ENCODE measurements at places on chromosomes 5 and 9. TPM values are rescaled to one million over a fixed set of nuclear protein-coding genes. Genes with fewer than 3 reads are reported as not detected.
A peak's percentile ranks its signal among the peaks of the same experiment; 100 is the strongest.

SLC31A1 gene
- total RNA-seq: 43.4 TPM

DNA sequence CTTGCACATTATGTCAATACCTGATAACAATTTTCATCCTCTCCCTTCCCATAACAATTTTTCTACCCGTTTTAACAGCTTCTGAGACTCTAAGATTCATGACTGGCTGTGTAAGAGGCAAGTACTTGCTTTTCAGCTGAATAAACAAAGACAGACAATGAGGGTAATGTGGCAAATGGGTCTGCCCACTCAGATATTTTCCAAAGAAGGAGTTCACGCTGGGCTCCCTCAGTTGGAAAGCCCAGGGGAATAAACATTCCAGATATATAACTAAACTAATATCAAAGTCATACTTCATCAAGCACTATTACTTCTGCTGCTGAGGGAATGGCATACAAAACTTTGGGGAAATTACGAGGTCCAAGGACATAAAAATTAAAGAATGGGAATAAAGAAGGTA, 24.4 kb downstream of the MEGF9 start:
- DNase-seq: no peak

PCDHGA10 gene
- total RNA-seq: 6.2 TPM

GRCh38 chr9:129259375-129259774, 81.3 kb upstream of the IER5L start:
- DNase-seq: peak; percentile 12

TMC1 gene
- total RNA-seq: not detected

GRCh38 chr9:136840877-136841645, 1.2 kb upstream of the AJM1 start:
- DNase-seq: no peak

TRAF1 gene
- total RNA-seq: 6.0 TPM

DNA sequence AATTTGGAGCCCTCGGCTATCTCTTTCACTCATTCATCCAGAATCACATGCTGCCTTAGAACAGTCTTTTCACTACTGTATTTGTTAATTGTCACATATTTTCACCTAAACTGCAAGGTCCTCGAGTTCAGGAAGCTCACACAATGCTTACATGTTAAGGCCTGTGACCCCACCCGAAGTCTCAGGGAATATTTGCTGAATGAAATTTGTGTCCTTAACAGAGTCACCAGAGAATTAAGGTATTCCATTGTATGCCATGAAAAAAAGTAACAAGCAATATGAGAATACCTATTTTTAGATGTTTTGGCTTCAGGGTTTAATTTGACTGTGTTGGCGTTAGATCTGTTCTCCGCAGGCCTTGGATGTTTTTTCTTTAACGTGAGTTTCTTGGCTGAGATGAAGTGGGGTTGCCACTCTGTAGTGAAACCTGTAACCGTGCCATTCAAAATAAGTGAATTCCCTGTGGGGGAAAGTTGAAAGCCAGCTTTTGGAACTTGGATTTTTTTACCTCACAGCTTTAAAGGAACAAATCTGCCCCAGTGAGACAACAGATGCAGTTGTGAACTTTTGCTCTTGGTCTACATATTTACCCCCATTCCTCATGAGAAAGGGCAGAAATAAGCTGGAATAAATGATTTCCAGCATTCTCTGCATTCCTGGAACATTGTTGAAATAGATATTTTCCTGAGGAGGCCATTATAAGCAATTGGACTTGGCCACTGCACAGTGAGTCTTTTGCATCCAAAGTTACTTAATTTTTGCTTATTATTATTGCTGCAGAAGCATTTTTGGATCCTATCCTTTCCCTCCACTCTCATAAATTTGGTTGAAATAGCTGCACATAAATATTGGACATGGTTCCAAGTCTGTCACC, 35.9 kb upstream of the FBP1 start:
- no peak for DNase-seq

GRCh38 chr5:138096997-138097828, 13.4 kb downstream of the WNT8A start:
- no peak for DNase-seq

DHFR gene
- 9.0 TPM for total RNA-seq

HEMGN gene
- not detected for total RNA-seq

TARS1 gene
- 92.5 TPM for total RNA-seq
